Right hindlimb (tissue), 1 donor: ENCODE measurements at places on chromosomes 7 and 10.

DNA sequence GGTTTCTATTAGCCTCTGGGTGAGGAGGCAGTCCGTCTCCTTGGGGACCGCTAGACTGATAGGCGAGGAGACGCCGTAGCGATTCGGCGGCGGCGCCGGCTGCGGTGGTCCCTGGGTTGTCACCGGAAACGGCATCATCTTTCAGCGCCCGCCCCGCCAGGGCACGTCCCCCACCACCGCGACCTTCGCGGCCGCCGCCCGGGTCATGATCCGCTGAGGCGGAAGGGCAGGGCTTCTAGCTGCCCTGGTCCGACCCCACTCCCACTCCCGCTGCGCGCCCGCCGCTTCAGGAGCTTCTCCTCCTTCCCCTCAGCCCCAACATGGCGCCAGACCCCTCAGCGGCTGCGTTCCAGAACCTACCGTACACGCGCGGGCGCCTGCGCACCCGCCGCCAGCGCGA is at the start of gene PAPOLB:
Gene PAPOLB, minus strand, starts transcription at position 358 of the 400 bp plus-strand sequence. Its CDS starts 220 bp downstream, at position 138.
- no peak for DNase-seq

- DNase-seq = no peak
Observed at GRCh38 chr10:114743521-114744231, 77.9 kb upstream of the FHIP2A start.

GRCh38 chr10:93434991-93435491 is 47.1 kb downstream of the MYOF start:
- no peak for DNase-seq

DNA sequence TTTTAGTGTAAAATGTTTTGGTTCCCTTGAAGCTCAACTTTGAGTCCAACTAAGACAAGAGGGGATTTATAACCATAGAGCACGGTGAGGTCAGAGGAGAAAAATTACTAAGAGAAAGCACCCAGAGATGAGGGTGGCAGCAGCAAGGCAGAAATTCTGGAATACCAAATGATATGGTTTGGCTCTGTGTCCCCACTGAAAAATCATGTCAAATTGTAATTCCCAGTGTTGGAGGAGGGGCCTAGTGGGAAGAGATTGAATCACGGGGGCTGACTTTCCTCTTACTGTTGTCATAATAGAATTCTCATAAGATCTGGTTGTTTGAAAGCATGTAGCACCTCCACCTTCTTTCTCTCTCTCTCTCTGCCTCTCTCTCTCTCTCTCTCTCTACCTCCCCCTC is 19.4 kb upstream of the AKR1C1 start:
- DNase-seq = no peak

DNA sequence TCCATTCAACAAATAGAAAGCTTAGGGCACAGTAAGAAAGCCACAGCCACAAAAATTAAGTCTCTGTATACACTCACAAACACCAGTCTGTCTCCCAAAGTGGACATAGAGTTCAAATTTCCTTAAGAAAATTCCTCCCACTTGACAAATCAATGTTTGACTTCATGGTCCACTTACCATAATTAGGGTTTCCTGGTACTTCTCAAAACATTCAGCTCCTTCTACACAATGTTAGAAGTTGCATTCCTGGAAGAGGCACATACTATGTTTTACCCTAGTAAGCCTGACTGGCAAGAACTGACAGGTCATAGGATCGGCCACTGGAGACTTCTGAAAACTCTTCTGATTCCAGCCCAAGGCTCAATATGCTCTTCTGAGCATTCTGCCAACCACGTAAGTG is 70.5 kb downstream of the CPXM2 start:
- DNase-seq = no peak
